Activated CD4-positive, alpha-beta T cell treated with anti-CD3 and anti-CD28 coated beads, Interleukin-2, amount 50 U/mL, for 1 hour (primary cell): ENCODE measurements at places on chromosomes 1 and 21.

DNA sequence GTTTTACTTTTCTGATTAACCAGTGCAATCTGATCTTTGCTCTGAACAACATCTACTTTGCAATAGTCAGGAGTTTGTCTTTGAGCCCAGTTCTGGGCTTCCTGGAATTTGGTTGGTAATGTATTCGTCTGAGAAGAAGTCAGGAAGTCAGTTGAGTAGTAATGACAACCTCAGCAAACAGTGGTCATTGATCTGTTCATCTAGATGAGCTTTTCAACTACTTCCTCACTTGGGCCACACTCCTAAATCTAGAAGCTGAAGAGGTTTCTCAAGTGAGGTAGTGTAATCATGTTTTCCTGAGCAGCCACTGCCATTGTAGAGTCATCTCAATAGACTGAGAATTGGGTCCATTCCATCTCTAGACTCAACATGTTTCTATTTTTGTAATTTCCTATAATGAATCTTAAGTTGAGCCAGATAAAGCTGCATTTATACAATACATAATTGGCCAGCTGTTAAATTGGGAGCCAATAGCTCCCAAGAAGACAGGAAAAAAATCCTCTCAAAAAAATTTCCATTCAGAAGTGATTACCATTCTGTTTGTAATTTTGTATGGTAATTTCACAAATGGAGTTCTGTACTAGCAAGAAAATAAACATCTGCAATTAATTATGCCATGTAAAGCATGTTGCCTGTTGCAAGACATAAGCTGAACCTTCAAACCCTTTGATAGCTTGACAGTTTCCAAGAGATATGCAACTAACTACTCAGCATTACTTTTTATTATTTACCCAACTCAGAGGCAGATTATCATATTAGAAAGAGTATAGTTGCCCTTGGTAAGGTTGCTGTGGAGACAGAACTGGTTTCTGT lies 49.6 kb downstream of the WDR64 start:
- no peak for DNase-seq

- no peak for DNase-seq
These were observed 749 bp upstream of the LRIG2 start for GRCh38 chr1:113072141-113072756.

DNA sequence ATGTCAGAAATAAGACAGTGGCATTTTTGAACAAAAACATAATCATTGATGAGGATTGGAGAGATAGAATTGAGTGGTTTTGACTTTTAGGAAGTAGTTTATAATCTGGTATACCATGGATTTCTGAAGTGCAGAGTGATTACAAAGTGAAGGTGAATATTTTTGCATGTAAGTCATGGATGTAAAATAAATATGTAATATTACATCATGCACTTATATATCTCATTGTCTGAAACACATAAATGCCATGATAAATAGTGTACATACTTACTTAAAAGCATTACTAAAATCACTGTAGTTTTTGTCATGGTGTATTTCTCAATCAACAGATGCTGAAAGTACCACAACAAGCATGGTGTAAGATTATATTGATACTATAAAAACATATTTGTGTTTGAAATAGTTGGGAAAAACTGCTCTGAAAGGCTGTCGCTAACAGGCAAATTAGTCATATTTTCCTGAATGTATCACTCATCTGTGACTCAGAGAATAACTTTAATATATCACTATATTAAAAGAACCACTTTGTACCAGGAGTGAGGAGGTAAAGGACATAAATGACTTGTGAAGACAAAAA lies 24.8 kb upstream of the RGS18 start:
- no peak for DNase-seq

DNA sequence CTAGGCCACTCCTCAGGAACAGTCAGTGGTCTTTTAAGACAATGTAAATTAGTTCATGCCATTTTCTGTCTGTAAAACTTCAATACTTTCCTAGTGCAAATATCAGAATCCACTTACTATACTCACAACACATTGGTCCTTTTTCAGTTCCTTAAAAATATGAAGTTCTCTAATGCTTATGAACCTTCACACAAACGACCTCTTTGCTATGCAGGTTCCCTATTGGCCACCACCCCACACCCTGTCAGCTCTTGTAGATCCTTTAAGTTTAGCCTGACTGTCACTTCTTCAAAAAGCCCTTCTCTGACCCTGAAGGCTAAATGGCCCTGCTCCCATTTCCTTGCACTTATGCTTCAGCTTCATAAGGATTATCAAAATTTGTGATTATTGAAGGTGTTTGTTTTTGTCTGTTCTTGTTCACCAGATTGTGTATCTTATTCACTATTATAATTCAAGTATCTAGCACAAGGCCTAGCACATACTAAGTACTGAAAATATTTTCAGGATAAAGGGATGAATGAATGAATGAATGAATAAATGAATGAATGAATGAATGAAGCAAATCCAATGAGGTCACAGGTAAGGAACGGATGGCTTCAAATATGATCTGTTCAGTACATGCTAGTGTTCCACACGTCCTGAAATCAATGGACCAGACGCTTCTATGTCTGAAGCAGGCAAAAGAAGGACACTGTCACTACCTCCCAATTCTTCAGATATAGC lies 373.9 kb downstream of the VAV3 start:
- DNase-seq: no peak

GRCh38 chr1:178540646-178541045 lies 27.7 kb downstream of the TEX35 start:
- no peak for DNase-seq

- no peak for DNase-seq
These were observed 47.8 kb downstream of the CEP350 start for GRCh38 chr1:180002437-180002836.

DNA sequence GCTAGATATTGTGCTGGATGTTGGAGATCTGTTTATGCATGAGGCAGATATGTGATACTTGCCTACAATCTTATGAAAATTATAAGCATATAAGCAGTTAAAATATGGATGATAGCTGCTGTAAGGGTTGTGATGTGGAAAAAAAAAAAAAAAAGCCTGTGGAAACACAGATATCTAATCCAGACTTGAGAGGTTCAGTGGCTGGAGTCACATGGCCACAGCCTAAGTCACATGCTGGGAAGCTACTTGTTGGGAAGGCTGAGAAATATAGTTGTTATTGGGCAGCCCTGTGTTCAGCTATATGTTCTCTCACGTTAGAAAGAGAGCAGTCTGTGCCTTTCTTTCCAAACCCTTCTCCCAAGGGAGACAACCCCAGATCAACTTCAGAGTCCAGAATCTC lies 15.1 kb downstream of the RAVER2 start:
- no peak for DNase-seq
